ENCODE measurements at places on chromosomes 11 and 22.

DNA sequence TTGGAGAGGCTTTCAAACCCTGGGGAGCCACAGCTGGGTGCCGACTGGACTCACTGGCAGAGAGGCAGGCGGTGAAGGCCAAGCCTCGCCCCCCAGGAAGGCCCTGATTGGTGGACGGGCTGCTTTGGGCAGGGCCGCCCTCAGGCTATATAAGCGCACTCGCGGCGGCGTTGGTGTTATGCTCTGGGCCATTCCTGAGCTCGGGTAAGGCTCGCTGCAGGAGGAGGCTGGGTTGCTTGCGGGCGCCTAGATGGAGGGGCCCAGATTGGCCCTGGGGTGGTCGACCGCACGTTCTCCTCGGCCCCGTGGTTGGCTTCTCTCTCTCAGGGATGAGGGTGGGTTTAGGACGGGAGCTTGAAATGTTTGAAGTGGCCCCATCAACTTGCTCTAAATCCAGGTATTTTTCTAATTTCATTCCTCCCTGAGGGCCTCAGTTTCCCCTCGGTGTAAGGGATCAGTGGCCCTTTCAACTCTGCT lies at the start of gene SPDYC:
Gene SPDYC, plus strand, starts transcription at position 176 of the 477 bp plus-strand sequence. CDS start 1,125 bp downstream, outside the sequence.
- DNase-seq: no peak

GRCh38 chr11:576811-577610 lies 741 bp downstream of the PHRF1 start:
- DNase-seq: no peak

GRCh38 chr11:32198053-32198452 lies 107.2 kb downstream of the RCN1 start:
- DNase-seq: no peak

DNA sequence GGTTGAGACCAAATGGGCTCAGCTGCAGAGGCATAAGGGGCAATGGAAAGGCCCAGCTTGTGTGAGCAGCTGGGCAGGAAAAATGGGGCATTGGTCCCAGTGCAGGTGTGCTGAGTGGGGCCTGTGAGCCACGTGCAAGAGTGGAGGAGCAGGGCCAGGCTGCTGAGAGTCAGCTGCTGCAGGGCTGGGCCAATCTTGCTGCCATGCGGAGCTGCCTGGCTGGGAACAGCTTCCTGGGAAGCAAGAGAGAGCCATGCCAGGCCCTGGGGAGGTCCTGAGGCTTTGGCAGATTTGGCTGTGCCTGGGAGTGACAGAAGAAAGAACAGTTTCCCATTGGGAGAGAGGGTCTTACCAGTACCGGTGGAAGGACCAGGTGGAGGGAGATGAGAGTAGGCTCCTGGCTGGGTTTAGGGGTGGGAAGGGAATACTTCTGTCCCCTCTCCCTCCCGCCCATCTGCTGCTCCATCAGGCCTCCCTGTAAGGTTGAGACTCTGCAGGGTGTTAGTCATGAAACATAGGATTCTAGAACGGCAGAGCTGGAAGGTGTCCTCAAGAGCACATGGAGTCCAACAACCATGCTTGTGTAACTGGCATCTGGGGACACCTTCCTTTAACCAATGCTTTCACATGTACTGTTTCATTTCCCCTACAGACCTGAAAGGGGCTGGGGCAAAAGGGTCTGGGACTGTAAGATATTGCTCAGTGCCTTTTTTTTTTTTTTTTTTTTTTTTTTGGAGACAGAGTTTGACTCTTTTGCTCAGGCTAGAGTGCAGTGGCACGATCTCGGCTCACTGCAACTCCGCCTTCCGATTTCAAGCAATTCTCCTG lies 10.4 kb downstream of the SEPTIN3 start:
- no peak for DNase-seq

DNA sequence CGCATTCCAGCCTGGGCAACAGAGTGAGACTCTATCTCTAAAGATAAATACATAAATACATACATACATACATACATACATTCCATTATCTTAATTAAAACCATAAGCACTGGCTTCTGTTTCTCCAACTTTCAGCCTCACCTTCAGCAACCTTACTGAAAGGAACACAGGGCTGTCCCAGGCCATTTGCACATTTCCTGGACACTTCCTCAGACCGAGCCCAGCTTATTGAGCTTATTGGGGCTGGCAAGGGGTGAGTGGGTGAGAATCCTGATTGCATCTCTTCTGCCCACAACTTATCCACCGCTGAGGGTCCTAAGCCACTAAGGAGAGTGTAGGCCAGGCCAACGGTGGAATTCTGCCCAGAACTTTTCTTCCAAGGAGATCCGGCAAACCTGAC lies 16.5 kb upstream of the LRP5 start:
- DNase-seq: no peak

Measured in activated naive CD4-positive, alpha-beta T cell treated with anti-CD3 and anti-CD28 coated beads for 36 hours (primary cell).